ENCODE measurements at places on chromosomes 5 and 9.
A peak's percentile ranks its signal among the peaks of the same experiment; 100 is the strongest.

GRCh38 chr5:6660688-6661087 lies 27.4 kb downstream of the SRD5A1 start:
- no peak for DNase-seq

DNA sequence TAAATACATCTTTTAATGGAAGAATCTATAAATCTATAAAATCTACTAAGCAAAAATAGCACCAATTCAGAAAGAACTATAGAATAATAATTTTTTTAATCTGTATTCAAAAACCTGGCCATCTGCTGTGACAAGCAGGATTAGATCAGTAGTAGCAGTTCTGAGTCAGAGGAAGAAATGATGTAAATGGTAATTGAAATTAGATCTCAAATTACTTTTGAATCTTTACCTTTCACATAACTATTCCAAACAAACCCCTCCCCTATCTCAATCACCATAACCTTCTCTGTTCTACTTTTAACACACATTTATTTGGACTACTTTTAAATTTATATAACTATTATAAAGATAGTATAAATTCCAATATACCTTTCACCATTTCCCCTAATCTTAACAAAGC lies 727.8 kb upstream of the FAM174A start:
- no peak for DNase-seq

- DNase-seq = no peak
Measured at GRCh38 chr9:35842795-35843194, 13.8 kb downstream of the TMEM8B start.

DNA sequence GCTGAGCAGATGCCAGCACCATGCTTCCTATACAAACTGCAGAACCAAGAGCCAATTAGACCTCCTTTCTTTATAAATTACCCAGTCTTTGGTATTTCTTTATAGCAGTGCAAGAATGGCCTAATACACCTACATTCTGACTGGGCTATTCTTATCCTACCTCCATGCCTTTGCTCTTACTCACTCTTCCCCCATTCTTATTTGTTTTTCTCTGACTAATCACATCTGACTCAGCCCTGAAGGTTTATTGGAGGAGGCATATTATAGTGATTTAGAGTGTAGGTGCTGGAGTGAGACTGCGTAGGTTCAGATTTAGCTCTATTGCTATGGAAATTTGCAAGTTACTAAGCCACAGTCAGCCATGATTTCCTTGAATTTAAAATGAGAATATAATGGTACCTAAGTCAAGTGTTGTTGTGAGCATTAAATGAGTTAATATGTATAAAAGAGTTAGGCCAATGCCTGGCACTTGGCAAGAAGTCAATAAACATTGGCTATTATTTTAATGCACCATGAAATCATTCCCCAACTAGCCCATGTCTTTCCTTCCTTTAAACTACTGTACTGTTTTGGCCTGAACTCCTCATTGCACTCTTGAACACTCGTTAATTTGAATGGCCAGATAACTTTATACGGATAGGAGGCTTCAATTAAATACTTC lies 531.2 kb upstream of the ZNF608 start:
- no peak for DNase-seq

DNA sequence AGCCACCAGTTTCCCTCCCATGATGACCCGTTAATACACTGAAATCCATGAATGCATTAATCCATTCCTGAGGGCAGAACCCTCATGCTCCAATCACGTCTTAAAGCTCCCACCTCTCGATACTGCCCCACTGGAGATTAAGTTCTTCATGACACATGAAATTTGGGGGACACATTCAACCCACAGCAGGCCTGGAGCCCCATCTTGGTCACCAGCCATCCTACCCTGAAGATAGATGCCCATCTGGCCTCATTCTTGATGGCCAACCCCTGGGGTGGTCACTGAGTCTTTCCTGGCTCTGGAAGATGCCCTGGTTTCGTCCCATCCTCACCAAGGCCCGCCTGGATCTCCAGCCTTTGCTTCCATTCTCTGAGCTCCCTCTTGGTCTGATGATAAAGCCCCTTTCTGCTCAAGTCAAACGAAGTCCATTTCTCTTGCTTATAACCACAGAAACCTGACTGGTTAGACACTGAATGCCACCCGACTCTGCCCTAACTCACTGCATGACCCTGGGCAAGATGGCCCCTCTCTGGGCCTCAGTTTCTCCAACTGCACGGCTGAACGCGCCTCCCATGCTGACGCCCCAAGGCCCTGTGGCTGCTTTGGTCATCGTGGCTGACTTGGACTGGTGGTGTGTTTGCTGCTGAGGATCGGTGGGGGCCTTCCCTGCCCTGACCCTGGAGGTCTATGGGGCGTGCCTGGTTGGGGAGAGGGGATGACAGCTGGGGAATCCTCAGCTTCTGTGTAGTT lies 138.4 kb upstream of the IER5L start:
- DNase-seq = no peak

GRCh38 chr5:177426566-177427210 lies at the start of gene GRK6:
TSS of gene GRK6 (plus strand) at chr5:177426676. CDS start at chr5:177426846, 170 bp downstream.
- DNase-seq = no peak

DNA sequence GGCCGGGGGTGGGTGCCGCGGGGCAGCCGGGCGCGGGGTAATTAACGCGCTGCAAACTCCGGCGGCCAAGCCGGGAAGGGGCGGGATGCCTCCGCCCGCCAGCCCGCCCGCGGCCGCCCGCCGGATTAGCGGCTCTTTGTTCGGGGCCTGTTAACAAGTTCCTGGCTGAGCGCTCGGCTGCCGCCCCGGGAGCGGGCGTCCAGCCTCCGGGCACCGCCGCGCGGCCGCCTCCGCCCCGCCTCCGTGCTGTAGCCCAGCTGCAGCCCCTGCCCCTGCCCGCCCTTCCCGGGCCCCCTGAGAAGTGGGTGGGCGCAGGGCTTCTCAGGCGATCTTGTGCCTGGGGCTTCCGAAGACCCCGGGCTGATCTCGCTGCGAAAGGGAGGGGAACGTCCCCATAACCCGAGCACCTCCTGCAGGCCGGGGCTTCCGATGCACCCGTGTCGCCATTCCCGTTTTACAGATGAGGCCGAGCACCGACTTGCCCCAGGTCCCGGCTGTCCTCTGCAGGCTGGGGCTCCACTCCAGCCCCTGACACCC lies 7.5 kb downstream of the UNC5A start:
- no peak for DNase-seq

DNA sequence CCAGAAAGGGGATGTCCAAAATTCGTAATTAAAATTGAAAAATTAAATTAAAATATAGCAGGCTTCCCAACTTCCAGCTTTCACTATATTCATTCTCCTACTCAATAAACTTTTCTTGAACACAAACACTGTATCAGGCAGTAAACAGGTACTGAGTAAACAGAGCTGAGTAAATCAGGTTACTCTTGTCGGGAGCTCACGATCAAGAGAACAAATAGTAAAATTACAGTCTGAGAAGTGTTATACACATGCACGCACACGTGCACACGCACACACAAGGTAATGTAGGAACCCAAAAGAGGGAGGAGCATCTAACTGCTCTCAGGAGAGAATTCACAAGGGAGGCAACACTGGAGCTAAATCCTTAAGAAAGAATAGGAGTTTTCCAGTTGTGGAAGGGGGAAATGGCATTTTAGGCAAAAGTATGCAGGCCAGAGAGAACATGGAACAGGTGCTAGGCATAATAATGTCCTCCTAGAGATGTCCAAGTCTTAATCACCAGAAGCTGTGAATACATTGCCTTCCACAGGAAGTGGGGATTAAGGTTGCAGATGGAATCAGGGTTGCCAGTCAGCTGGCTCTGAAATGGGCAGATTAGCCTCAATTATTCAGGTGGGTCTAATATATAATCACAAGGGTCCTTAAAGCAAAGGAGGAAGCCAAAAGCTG lies 598.8 kb upstream of the BRINP1 start:
- DNase-seq = no peak

DNA sequence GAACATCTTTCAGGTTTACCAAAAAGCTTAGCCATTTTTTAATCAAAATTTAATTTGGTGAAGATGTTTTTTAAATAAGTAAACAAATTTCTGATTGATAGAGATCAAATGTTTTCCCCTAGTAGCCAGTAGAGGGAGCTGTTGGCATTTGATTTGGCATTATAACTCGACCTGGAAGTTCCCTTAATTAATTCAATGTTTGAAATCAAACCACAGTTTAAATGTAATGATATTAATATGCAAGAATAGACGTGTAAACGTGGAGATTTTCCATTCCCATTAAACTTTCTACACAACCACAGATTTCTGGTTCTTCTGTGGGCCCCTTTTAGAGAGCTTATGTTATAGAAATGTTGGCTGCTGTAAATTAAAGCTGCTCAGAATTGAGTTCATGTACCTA lies 148.1 kb upstream of the MPDZ start:
- DNase-seq = no peak

DNA sequence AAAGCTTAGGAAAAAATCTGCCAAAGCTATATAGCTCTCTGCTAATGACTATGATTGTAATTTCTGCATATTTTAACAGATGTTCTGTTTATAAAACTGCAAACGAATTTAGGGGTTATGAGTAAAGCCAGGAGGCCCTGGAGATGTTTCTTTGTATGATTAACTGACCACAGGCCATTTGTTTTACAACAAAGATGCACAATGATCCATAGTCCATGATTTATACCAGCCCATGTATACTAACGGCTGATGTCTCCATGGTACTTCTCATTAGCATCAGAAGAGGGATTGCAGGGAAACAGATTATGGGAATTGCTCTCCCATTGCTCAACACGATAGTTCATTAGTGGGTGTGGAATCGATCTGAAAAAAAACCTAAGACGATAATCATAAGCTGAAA lies 78.9 kb downstream of the PPP2R2B start:
- DNase-seq = no peak

GRCh38 chr5:56142614-56143372 lies 90.3 kb downstream of the ANKRD55 start:
- DNase-seq = no peak

DNA sequence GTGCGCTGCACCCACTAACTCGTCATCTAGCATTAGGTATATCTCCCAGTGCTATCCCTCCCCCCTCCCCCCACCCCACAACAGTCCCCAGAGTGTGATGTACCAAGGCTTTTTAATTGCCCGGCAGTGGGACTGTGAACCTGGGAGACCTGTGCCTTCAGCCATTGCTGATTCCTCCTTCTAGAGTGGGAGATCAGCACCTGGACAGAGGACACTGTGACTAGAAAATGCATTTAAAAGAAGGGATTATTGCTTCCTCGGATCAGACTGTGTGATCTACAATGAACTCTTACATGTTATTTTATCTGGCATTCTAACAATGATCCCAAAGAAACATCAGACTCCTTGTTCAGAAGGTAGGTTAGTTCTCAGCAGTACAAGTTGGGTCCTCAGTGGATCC lies 25.9 kb downstream of the CTSL start:
- DNase-seq = no peak

DNA sequence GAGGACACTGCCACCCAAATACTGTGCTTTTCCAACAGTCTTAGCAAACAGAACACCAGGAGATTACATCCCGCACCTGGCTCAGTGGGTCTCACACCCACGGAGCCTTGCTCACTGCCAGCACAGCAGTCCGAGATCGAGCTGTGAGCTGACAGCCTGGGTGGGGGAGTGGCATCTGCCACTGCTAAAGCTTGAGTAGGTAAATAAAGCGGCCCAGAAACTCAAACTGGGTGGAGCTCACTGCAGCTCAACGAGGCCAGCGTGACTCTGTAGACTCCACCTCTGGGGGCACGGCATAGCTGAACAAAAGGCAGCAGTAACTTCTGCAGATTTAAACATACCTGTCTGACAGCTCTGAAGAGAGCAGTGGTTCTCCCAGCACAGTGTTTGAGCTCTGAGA lies 28.8 kb downstream of the EPB41L4A start:
- peak; percentile 8 for DNase-seq

GRCh38 chr9:107738789-107739188 lies 249.2 kb upstream of the KLF4 start:
- DNase-seq = no peak

DNA sequence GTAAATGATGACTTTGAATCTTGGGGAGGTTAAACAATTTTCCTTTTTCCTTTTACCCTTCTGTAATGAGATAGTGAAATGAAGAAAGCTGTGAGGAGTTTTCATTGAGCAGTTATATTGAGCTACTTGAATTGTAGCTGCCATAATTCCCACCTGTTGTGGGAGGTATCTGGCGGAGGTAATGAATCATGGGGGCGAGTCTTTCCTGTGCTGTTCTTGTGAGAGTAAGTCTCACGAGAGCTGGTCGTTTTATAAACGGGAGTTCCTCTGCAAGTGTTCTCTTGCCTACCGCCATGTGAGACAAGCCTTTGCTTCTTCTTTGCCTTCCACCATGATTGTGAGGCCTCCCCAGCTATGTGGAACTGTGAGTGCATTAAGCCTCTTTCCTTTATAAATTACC lies 258.4 kb downstream of the FER start:
- DNase-seq = no peak

DNA sequence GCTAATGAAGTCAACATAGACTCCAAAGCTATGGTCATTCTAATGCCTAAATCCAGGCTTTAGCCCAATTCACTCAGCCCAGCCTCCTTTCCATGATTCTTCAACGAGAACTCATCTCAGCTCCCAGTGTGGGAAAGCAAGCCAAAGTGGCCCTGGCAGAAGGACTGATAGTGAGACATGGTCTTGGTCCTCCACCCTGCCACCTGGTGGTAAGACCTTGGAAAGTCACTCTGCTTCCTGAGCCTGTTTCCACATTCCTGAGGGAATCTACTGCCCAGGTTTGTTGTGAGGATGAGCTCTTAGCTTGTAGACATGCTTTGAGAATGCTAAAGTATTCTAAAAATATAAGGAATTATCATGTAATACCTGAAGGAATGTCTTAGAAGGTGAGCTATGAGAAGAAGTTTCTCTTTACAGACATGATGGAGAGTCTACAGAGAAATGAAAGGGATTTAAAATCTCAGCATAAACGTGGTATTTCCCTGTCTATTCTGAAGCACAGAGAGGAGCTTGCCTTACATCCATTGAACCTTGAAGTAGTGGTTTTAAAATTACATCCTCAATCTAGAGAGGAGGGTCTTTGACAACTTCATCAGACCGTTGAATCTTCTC lies 173.5 kb downstream of the TRIM32 start:
- no peak for DNase-seq

- no peak for DNase-seq
Measured at GRCh38 chr9:7324152-7324598, 475.4 kb downstream of the DMAC1 start.

DNA sequence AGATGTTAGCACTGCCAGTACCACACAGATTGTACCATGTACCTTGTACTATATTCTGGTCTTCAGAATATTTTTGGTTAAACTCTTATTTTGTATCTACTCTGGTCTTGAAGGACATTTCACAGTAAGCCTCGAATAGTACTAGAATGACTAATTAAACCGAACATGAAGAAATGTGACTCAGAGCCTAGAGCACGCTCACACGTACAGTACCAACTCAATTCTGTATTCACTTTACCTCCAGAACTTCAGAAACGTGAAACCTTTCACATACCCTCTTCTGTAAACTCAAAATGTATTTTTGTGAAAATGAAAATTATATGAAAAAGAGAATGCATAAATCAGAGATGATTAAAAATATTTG lies 112.8 kb downstream of the MVB12B start:
- DNase-seq = no peak

GRCh38 chr5:132464156-132464939 lies 26.2 kb downstream of the IRF1 start:
- no peak for DNase-seq

Measured in NCI-H1417 treated with DMSO at 0.1 percent for 48 hours (cell line).